ENCODE measurements at places on chromosomes 6 and 20.

DNA sequence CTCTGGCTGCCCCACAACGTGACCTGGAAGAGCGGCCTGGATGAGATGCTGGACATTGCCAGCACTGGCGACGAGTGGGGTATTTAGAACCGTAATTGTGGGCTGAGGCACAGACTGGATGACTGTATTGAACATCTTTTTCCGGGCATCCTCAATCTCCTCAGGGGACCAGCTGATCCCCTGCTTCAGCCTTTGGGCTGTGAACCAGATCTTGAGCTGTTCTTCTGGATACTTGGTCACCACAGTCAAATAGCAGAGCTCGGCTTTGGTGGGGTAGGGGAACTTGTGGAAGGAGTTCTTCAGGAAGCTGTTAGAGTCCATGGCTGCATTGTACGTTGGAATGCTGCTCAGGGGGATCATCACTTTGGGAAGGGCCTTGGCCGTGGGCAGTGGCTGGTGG is 66.3 kb downstream of the PLCG1 start:
- DNase-seq: no peak

GRCh38 chr6:3389390-3390167 is 67.3 kb downstream of the SLC22A23 start:
- no peak for DNase-seq

DNA sequence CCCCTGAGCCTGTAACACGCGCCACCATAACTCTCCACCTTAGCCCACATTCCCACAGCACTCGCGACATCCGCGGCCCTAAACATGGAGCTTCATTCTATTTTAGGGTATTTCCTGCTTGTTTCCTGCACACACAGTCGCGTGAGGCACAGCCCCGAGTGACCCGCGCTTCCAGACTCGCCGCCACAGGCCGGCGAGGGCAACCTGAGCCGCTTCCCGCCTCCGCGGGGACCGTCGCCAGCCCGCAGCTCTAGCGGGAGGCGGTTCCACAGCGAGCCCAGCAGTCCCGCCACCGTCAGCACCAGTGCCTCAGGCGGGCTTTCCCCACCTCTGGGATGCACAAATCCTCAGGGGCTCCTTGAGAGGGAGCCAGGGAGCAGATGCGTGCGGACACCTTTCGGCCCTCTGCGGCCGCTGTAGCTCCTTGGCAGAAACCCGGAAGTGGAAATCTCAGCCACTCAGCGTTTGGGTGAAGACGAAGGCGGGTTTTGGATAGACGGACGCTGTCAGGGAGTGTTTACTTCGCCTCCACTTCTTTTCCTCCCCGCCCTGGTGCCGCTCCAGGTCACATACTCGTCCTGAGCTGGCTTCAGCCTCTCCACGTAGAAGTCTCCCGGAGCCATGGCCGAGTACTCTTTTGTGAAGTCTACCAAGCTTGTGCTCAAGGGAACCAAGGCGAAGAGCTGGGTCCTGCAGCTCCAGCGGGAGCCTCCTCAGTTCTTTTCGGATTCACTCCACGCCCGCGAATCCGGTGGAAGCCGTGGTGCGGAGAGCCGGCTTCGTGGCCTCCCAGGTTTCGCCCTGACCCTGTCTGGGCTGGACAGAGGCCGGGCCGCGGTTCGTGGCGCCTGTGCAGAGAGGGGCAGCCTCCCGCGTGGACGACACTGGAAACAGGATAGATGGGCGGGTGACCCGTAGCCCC is 2177.4 kb upstream of the DEFB115 start:
- DNase-seq: no peak

DNA sequence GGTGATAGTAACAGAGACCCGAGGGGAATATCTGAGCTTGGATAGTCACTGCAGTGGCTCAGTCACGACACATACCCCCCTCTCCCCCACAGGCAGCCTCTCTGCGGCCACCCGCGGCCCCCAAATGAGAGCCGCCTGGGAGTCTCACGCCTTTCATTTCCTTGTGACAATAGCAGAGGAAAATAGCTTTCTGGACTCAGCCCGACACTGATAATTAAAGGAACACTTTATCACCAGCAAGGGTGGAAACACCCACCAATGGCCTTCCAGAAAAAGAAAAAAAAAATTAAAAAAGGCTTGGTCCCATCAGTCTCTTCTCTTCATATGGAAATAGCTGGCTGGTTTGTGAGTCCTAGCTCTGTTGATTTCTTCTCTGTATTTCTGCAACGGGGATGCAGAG is 35.1 kb upstream of the KCNG1 start:
- no peak for DNase-seq

DNA sequence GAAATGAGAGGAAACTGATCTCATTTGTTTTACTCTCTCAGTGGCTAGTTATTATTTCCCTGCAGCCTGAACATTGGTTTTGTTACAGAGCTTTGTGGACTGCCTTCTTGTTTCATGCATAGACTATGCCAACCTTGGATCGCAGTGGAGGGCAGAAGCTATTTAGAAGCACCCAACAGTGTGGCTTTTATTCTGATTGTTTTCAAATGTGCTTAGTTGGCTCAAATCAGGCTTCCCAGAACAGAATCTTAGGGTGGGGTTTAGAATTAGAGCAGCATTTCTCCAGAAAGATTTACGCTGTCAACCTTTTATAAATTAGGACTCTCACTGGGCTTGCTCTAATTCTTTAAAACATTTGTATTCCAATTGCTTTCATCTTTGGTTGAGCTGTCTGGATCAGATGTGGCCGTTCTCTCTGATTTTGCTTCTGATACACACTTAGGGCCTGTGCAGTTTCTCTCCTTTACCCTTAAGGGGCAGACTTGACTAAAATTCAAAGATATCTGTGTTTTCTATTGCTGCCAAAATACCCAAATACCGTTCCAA is 210.3 kb downstream of the BCKDHB start:
- DNase-seq: no peak

DNA sequence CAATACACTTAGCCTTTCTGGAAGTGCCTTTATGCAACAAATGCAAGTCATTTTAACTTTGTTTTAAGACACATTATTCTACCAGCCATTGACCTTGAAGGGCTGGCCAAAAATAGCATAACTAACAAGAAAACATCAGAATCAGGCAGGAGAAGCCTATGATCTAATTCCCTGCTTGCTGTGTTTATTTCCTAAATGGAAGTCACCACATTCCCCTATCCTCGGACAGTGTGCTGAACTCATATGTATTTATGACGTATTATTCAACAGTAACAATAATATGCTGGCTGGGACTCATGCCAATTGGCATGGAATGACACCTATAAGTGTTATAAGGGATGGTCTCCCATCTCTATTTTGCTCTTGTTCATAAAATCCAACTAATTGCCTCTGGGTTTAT is 140.7 kb downstream of the MAP3K7 start:
- DNase-seq: no peak

GRCh38 chr20:13222319-13222716 is 1.2 kb downstream of the ISM1 start:
- no peak for DNase-seq

GRCh38 chr20:45416917-45417316 is 976 bp downstream of the PIGT start:
- no peak for DNase-seq

GRCh38 chr6:16316741-16317251 is 78.4 kb downstream of the GMPR start:
- DNase-seq: no peak

GRCh38 chr6:22519237-22519636 is 50.1 kb upstream of the HDGFL1 start:
- DNase-seq: no peak

DNA sequence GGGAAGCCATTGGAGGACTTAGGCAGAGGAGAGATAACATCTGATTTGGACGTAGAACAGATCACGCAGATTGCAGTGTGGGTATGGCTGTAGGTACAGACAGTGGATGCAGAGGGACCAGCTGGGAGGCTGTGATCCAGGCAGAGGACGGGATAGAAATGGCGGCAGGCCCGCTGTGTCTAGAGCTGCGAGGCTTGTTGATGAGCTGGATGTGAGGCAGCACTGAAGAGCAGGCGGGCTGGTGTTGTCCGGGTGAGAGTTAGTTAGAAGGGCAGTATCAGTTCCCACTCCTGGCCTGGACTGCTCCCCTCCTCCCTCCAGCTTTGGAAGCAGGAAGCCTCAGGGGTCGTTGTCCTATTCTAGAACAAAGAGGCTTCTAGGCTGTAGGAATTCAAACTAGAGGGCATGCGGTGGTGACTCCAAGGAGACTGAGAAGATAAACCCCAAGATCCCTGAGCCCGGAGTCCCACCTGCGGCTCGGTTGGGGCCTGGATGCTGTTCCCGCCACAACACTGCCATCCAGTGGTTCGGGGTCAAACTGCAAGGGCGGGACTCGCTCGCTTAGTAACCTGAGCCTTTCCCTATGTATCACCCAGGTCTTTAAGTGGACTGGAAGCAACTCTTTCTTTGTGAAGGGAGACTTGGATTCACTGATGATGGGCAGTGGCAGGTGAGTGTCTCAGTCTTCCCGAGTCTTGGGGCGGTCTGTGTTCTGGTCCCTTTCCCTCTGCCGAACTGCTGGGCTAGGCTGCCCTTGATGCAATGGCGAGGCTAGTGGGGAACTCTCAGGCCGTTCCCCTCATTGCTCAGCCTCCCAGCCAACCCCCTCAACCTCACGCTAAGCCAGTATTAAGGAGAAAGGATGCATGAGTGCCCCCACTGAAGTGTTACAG is 11.2 kb downstream of the TLDC2 start:
- DNase-seq: peak; percentile 75

DNA sequence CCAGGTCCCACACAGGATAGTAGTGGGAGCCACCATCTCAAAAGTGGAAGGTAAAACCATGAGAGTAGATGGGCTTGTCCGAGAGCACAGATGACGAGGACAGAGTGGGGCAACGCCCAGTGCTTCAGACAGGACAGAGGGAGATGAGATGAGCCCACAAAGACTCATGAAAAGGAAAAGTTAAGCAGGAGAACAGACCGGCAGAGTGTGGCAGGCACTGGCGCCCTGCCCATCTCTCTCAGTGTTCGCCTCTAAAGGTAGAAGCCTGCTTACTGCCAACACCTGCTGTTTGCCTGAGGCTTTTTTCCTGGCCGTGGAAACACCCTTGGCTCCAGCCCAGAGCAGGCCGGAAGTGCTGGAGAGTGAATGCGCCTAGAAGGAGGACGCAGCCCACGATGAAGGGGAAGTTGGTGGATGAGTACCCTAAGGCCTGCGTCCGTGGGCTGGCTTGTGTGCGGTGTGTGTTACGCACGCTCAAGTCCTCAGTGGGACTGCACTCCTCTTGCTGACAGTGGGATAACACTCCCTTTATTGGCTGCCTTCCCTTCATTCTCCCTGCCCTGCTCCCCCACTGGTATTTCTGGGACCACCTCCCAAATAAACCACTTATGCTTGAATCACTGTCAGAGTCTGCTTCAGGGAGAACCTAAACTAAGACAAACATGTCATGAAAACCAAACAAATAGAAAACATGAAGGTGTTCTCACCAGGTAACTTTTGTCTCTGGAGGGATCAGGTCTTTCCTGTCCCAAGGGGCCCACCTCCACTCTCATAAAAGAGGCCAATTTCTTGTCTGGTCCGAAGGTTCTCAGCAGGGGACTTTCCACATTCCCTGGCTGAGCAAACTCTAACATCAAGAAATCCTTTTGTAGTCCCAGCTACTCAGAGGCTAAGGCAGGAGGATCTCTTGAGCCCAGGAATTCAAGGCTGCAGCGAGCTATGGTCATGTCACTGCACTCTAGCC is 9.1 kb upstream of the FOXP4 start:
- no peak for DNase-seq

DNA sequence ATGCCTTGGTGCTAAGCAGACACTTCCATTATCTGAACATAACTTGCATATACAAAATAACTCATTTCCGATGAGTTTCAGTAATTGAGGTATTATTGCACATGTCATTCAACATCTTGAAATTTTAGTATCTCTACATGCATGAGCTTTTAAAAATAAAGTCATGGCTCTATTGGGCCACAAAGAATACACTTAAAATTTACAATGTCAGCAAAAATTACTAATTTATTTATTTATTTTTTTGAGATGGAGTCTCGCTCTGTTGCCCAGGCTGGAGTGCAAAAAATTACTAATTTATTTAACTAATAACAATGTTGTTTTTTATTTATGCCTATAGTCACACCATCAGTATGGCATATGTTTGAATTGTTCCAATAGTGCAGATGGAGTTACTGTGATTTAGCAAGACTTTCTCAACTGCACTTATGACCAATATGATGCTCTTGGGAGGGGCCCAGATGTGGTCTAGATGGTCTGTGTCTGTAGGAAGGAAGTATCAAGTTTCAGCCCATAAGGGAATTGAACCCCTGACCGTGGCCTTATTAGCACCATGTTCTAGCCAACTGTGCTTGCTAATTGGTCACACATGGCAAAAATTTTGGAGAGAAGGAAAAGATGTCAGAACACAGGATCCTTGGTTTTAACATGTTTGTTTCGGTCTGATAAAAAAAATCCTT is 370.7 kb upstream of the TSHZ2 start:
- DNase-seq: no peak

DNA sequence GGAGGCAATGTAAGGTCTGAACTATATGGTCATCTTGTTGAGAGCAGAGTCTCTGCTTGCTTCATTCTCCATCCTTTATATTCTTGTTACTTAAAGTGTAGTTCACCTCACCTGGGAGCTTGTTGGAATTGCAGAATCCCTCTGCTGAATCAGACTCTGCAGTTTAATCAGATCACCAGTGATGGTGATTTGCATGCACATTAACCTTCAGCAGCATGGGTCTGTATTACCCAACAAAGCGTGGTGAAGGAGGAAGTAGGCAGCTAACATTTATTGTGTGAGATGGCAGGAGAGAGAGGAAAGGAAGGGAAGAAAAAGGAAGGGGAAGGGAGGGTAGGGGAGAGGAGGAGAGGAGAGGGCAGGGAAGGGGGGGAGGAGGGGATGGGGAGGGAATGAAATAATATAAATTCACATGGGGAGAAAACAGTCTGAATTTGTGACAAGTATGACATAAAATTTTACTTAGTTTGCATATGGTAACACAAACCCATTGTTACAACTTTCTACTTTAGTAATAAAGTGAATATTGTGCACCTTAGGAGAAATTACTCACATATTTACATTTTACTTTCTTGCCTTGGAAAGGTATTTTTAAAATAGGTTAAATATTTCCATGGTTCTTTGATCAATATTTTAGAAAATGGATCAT is 740.7 kb downstream of the DHX35 start:
- no peak for DNase-seq

GRCh38 chr6:3610206-3610605 is 141.3 kb downstream of the PXDC1 start:
- DNase-seq: no peak

DNA sequence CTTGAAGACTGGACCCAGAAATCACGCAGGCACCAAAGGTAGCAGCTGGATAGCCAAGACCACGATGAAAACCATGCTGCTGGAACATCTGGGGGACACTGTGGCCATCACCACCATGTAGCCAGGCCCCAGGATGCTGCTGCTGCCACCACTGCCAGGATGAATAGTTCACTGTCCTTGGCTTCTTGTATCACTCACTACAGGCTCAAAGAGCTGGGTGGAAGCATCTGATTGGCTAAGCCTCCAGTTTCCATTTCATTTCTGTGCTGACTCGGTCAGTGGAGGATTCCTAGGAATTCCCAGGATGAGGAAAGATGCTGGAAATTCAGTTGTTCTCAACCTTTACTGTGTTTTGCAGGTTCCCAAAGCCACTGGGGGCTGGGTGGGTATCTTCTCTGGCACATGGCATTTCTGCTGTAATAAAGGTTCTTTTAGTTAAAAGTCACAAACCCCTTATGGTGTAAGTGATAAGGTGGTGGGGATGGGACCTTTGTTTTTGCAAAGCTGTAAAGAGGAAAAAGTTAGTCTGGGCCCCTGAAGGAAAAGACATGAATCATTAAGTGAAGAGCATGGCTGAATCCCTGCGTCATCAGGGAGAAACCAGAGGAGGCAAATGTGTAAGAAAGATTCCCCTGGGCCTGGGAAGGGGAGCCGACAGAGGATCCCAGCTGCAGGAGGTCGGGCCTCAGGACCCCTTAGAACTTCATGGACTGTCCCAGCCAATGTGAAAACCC is 75.6 kb upstream of the RNF24 start:
- no peak for DNase-seq
